ENCODE measurements at places on chromosomes 11 and 22.

- DNase-seq = no peak
Measured at GRCh38 chr22:38788021-38788816, 5.7 kb downstream of the DNAL4 start.

DNA sequence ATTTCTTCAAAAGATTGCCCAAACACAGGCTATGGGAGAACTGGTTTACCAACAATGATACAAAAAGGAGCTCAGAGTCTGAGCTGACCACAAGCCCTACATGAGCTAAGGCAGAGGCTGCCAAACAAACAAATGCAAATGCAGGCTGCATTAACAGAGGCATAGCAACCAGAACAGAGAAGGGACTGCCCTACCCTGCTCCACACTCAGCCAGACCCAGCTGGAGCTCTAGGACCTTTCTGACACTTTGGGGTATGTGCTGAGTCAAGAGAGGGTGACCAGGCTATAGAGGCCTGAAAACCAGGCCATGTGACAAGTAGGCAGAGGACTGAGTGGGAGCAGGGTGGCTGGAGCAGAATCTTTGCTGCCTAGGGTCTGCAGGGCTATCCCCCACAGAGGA lies 17.8 kb upstream of the P2RY2 start:
- no peak for DNase-seq

DNA sequence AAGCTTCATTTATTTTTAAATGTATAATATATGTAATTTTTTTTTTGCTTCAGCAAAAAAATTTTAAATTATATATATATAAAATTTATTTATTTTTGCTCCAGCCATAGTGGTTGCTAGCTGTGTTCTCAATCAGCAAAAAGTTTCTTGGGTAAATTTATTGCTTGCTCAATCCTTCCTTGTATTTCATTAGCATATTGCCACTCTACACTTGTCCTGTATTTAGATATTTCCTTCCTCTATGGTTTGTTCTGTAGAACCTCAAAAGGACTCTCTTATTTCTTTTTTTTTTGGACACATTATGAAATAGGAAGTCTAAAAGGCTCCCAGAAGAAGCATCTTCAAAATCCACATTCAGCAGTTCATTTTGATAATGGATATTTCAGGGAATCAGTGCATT lies 2.3 kb downstream of the PTPRJ start:
- DNase-seq = no peak

DNA sequence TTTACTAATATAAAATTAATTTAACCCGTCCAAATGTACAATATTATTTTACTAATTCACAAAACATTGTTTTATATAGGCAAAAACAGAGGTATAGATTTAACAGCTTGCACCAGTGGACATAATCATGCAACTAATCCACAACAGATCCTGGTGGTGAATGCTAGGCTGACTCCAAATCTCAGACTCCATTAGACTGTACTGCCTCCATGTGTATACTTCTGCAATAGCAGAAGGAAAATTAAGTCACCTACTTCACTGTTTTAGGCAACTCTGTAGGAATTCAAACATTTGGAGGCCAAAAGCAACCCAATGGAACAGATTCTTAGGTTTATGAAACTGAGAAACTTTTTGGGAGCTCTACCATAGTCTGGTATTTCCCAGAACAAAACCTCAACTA lies 30.0 kb upstream of the RAB39A start:
- DNase-seq = no peak

DNA sequence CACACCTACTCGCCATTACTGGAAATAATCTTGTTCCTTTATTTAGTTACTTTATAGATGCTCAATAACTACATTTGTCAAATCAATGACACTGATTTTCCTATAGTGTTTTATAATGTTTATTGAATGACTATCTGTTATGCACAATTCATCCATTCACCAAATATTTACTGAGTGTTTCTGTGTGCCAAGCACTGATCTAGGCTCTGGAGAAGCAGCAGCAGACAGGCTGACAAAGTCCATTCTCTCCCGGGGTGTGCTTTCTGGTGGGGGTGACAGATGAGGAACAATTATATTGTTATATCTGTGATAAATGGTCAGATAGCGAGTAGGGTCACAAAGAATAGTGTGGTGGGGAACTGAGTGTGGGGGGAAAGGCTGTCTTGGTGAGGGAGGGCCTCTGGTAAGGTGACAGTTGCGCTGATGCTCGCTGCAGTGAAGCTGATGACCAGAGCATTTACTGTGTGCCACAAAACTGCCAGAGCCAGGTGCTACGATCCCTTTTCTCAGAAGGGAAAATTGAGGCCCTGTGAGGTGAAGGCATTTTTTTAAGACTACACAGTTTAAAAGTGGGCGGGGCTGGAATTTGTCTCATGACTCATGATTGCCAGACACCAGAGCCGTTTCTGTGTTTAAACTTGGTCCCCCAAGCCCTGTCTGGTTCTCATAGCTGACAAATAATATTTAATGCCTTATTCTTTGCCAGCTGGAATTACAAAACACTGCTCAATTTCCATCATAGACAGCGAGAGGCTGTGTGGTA lies 10.2 kb downstream of the PACS1 start:
- no peak for DNase-seq

DNA sequence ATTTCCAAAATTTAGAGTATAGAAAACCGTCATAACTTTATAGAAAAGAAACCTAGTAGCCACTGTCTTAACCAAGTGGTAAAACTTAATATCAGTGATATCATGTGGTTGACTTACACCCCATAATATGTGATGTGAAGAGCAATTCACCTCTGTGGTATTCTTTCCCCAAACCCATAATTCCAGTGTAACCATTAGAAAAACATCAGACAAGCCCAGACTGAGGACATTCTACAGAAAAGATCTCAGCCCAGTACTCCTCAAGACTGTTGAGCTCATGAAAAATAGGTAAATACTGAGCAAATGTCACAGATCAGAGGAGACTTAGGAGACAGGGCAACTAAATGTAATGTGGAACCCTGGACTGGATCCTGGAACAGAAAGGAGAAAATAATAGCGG lies 134.6 kb downstream of the PGR start:
- DNase-seq = no peak

GRCh38 chr11:57667117-57667735 lies 688 bp upstream of the ZDHHC5 start:
- peak; percentile 60 for DNase-seq

DNA sequence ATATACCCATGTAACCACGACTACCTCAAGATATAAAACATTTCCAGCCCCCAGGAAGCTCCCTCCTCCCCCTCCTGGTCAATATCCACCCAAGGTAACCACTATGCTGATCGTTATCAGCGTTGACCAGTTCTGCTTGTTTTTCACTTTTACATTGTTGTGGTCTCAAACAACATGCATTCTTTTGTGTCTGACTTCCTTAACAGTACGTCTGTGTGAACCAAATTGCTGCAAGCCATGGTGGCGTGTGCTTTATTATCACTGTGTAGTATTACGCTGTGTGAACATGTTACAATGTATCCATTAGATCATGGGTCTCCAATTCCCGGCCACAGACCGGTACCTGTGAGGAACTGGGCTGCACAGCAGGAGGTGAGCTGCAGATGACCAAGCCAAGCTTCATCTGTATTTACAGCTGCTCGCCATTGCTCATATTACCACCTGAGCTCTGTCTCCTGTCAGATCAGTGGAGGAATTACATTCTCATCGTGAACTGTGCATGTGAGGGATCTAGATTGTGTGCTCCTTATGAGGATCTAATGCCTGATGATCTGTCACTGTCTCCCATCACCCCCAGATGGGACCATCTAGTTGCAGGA lies 15.5 kb upstream of the GRK3 start:
- DNase-seq = no peak

DNA sequence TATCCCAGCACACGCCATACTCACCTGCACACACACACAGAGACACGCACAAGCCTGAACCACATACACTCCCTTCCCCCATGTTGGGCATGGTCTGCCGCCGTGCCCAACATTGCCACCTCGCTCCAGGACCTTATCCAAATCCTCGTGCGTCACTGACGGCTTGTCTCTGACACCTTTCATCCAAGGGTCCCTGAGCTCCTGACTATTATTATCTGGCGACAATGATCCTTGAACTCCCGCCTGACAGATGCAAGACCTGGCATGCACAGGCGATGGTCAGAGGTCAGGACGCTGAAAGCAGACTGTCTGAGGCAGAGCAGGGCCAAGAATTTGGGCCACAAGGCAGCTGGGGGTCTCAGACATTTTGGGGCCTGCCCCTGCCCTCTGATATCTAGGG lies 4.2 kb downstream of the MB start:
- DNase-seq = no peak

- DNase-seq = no peak
Measured at GRCh38 chr22:27153386-27153785, 496.0 kb downstream of the MIAT start.

DNA sequence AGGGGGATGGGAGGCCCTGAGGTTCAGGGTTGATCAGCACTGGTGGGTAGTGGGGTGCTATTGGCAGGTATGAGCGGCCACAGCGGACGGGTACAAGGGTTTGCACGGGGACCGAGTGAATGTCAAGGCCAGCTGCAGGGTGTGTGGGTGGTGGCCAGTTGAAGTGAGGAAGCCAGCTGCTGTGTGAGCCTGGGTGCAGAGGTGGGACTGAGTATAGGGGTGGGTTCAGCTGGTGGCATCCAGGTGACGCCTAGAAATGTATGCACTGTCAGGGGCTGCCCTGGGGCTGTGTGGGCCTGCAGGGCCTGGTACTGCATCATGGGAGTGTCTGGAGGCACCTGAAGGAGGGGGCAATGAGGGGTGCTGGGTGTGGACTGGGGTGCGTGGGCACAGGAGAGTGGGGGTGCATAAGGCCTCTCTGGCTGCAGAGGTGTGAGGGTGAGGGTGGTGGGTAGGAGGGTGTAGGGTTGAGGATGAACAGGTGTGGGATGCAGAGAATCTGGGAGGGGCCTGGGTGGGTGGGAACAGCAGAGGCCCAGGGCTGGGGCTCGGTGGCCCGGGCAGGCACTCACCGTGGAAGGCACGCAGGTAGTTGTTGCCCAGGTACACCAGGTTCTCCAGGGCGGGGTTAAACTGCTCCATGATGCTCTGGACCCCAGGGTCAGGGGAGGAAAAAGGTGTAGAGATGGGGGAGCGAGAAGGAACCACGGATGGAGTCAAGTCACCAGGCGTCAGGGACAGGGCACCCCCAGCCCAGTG lies 1.7 kb downstream of the BAIAP2L2 start:
- DNase-seq = no peak

DNA sequence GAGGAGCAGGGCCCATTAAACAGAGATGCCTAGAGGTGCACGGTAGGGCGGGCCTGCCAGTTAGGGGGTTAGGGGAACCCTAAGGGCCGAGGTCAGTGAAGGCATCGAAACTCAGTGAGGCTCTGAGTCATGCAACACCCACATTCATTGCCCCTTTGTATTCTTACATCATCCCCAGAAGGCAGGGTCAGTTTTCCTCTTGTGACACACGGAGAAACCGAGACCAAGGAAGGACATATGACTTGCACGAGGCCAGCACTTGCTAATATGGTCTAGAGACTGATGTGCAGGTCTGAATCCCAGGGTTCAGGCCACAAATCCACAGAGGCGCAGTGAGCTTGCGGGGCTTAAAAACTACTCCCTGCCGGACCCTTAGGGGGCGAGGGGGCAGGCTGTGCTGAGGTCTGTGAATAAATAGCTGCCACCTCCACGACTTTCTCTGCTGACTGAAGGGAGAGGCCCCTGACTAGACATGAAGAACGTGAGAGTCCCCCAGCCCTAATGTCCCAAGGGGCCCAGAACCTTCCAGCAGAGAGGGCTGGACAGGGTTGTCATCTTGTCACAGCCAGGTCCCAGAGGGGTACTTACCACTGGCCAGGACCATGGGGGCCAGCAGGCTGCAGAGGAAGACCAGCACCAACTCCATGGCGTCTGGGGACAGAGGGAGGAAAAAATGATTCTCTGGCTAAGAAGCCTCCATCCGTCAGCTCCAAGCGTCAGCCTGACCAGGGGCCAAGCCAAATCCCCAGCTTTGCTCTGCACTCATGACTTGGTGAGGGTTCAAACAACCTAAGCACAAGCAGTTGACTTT lies 17.8 kb upstream of the FXYD2 start:
- DNase-seq = no peak

DNA sequence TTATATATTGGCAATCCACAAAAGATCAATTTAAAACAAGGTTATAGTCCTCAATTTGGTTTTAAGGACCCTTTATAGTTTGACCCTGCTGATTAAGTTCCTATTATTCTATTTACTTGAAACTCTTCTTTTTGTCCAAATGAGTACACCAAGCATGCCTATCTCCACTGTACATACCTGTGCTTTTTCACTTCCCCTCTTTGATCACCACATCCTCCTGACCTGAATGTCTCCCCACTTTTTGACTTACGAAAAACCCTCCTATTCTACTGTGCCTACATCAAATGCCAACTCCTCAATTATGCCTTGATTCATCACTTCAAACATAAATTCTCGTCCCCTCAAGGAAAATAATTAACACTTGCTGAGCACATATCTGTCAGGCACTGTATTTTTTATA lies 113.5 kb downstream of the SOX6 start:
- no peak for DNase-seq

GRCh38 chr11:103897160-103897936 lies 139.1 kb upstream of the DDI1 start:
- no peak for DNase-seq

DNA sequence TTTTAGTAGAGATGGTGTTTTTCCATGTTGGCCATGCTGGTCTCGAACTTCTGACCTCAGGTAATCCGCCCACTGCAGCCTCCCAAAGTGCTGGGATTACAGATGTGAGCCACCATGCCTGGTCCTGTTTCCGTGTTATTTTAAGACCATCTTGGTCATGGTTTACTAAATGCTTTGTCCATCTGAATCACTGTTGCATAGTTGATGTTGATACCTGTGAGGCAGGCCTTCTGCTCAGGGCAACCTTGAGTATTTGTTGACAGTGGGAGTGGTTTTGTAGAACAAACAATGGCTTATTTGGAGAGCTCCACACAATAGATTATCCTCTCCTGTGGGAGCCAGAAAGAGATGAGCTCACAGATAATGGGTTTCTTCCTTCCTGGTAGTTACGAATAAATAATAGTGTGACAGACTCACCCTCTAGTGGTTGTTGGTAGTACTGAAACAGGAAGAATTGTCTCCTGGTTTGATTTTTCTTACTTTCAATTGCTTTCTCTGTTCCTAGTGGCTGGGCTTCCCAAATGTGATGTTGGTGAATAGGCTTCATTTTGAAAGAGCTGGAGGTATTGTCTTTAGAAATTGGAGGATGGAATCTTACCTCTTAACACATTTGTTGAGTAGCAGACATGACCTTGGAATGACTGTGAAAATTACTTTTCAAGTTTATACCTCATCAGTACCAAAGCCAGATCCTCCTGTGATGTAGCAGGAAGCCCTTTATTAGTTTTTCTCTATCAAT lies 39.0 kb downstream of the CTNND1 start:
- no peak for DNase-seq

- peak; percentile 34 for DNase-seq
Measured at GRCh38 chr22:31496735-31497146, 405 bp downstream of the SFI1 start.

GRCh38 chr11:39374963-39375698 lies 2084.3 kb downstream of the LRRC4C start:
- no peak for DNase-seq

DNA sequence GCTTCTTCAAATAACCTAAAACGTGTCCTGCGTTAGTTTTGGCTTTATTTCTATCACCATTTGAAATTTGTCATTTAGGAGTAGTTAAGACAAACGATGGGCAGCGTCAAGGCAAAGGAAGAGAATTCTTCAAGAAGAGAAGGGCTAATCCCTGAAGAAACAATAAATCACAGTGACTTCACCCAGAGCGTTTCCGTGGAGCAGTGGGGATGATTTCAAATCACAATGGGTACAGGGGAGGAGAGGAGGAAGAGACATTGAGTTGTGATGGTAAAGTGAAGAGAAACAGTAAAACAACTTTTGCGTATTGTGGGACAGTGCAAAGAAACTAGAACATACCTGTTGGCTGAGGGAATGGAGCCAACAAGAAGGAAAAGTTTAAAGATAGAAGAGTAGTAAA lies 9.7 kb downstream of the PDGFD start:
- DNase-seq = no peak
